ENCODE measurements at places on chromosomes 12 and 14.

DNA sequence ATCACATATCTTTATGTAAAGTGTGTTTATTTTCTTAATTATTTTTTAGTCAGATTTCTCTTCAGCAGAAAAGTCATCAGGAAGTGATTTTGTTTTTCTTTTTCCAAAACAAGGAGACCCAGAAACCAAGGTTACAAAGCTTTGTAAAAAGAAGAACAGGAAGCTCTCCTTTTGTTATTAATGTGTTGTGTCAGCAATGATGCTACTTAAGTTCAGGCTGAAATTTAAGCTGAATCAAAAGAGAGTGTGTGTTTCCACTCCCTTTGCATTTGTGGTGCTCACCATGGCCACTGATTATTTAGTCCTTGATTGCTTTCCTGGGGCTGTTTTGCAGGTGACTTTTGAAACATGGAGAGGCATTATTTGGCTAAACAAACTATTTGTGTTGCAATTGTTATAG is 155.3 kb upstream of the ATP2B1 start:
- DNase-seq: no peak

DNA sequence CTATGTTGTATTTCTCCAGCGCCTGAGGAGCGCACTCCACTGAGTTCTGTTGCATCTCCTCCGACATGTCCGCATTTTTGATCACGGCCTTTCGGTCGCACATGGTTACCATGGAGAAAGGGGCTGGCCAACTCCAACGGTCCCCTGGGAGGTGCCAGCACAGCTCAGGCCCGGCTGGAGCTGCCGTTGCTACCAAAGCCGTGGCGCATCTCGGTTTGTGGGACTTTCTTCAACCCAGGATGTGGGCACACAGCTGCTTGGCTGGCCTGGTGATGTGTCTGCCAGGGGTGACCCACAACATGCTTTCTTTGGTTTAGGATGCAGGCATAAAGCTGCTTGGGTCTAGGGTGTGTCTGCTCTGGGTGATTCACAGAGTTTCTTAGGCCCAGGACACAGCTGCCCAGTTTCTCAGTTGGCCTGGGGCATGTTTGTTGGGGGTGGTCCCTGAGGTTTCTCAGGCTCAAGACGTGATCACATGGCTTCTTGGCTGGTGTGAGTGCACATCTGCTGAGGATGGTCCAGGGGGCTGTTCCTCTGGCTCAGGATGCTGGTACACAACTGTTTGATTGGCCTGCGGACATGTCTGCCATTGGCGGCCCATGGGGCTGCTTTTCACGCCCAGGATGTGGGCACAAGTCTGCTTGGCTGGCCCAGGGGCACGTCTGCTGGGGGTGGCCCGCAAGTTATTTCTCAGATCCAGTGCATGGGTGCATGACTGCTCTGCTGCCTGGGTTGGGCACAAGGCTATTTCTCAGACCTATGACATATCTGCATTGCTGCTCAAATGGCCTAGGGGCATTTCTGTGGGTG is 25.9 kb upstream of the GTF2A1 start:
- no peak for DNase-seq

DNA sequence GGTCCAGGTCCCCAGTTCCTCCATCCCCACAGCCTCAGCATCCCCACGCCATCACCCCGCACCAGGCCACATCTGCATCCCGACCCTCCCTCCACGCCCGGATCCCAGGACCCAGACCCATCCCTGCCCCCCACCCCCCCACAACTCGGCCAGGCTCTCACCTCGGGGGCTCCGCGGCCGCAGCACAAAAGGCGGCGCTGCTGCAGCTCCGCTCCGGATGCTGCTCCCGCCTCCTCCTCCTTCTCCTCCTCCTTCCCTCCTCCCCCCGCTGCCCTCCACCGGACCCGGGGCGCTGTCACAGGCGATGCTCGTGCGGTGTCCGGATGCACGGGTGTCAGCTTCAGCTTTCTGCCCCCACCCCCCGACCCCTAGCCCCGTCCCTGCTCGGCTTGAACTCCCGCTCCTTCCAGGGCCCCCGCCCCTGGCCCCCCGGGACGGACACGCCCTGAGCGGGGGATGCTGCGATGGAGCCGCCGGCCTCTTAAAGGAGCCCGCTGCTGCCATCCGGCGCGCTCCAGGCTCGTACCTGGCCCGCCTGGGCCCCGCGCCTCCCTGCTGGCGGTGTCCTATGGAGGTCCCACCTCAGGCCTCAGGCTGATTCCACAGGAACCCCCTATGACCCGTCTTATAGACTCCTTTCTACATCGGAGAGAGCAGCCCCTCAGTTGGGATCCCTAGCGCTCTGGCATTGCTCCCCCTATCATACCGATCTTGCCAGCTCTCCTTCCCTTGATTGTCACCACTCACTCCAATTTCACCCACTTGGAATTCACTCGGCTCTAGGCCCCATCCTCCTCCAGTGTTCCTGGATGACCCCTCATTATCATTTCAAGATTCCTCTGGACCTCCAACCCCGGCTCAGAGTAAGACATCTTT is at the start of gene MAP3K12:
Gene MAP3K12 (minus strand): TSS at position 193 of the 876 bp plus-strand sequence. CDS start 12,067 bp downstream, outside the sequence.
- DNase-seq: peak; percentile 39

DNA sequence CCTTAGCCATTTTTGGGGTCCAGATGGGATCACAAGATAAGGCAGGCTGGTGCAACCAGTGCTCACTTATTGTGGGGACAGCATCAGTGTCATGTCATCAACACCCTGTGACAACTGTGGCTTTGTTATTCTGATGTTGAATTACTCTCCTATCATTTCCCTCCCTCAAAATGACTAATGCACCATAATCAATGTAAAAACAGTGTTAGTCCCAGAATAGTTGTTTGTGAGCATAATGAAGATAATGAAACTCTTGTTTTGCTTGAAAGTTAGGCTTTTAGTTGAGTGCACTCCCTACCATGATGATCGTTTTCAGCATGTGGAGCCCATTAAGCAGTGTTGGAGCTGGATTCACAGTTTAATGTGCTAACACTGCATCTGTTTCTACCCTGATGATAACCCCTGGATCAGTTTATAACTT is 151.4 kb downstream of the TMTC2 start:
- no peak for DNase-seq

- DNase-seq: peak; percentile 19
Observed at GRCh38 chr14:56490379-56490778, 89.2 kb upstream of the TMEM260 start.

- no peak for DNase-seq
Observed at GRCh38 chr14:34103176-34103575, 152.3 kb upstream of the EGLN3 start.

- peak; percentile 32 for DNase-seq
Observed at GRCh38 chr12:56377310-56377988, 14.8 kb upstream of the APOF start.

DNA sequence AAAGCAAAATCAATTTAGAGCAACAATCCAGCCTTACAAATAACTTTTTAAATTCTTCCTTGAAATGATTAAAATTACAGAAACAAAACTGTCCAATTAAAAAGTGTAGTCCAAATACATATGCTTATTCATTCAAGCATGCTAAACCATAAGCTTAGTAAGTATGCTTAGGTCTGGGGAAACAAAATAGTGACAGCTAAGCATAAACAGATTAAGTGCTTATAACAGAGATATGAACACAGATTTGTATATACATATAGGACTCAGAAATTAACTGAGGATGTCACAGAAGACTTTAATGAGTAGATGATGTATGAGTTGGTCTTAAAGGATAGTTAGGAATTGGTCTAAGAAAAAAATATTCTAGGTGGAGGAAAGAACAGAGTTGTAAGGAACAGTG is 41.8 kb downstream of the SCAF11 start:
- DNase-seq: no peak

DNA sequence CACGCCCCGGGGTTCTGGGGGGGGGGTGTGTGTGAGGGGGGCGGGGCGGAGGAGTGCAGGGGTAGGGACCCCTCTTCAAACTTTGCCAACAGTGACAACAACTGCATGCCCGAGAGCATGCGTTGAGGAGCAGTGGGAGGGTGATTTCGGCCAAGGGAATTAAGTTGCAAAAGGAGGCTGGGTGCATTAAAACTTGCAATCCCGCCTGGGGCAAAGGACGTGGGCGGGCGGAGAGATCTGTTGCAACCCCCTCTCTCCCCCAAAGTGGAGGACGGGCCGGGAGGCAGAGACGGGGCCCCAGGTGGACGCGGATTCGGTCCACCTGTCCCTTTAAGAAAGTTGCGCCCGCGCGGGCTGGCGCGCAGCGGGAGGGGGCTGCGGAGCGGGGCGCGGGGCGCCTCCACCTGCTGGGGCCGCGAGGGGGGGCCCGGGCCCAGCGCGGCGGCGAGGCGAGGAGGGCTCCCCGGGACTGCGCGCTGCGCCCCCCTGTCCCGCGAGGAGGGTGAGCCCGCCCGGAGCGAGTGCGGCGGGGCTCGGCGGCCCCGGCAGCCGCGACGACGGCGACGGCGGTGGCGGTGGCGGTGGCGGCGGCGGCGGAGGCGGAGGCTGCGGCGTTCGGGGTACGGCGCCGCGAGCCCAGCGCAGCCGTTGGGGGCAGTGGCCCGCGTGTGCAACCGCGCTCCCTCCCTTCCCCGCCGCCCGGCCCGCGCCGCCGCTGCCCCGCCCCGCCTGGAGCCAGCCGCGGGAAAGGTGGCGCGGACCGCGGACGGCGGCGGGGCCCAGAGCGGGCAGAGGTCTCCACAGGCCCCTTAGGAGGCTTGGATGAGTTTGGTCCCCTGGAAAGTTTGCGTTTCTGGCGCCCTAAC is 530 bp upstream of the FOXN4 start:
- DNase-seq: peak; percentile 33

DNA sequence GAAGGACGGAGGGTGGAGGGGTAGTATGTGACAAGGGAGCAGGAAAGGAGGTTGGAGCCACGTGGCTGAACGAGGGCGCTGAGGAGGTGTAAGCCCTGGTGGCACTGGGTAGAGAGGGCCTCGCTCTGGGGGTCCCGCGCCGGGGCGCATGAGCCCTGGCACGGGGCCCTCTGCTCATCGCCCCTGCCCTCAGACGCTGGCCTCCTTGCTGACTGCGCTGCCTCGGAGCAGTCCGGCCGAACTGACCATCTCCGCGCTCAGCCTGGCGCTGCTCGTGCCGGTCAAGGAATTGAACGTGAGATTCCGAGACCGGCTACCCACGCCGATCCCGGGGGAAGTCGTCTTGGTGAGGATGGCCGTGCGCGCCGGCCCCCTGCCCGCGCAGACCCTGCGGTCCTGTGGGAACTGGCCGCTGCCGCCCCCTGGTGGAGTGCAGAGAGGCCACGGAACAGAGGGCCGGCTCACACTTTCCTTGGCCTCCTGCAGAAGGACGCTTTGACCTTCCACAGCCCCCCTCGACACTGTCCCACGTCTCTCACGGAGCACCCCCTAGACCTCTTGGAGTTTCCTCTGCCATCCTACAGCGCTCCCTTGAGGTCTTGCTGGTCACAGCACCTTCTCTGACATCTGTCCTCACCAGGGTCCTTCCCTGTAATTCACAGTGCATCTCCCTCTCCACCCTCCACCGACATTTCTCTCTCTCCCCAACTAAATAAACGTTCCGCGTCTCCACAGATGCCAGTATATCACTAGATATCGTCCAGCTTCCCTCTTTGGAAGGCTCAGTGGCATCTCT is 10.5 kb downstream of the ARHGEF25 start:
- DNase-seq: peak; percentile 15

- peak; percentile 90 for DNase-seq
Observed at GRCh38 chr12:67748743-67749040, 100.1 kb downstream of the DYRK2 start.

DNA sequence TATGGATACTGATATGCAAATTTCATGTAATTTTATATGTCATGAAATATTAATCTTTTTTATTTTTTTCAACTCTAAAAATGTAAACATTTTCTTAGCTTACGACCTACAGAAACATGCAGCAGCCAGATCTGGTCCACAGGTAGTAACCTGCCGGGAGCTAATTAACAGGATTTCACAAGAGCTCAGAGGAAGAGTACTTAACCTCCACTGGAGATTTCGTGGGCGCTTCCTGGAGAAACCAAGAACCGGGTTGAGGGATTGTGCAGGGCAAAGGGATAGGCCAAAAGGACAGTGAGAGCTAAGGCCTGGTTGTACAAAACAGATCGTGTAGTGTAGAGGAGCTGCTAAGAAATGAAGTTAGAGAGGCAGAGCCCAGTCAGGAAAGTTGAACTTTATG is 315.7 kb downstream of the PAWR start:
- DNase-seq: peak; percentile 1

GRCh38 chr14:91453744-91454143 is 36.1 kb upstream of the CCDC88C start:
- DNase-seq: no peak

GRCh38 chr14:68687746-68688145 is 105.1 kb downstream of the ZFP36L1 start:
- no peak for DNase-seq

DNA sequence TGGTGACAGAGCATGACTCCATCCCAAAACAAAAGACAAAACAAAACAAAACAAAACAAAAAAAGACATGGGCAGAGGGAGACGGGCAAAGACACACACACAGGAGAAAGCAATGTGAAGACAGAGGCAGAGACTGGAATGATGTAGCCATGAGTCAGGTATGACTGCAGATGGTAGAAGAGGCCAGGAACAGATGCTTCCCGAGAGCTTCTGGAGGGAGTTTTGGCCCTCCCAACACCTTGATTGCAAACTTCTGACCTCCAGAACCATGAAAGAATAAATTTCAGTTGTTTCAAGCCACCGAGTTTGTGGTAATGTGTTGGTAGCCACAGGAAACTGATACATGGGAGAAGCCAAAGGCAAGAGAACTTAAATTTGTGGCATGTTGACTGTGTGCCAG is 27.1 kb downstream of the VWF start:
- no peak for DNase-seq

GRCh38 chr12:24027352-24027751 is 77.9 kb upstream of the SOX5 start:
- DNase-seq: no peak

GRCh38 chr14:64645220-64645892 is 58.9 kb upstream of the PLEKHG3 start:
- no peak for DNase-seq

- no peak for DNase-seq
Observed at GRCh38 chr12:42946871-42947381, 357.4 kb upstream of the PRICKLE1 start.

GRCh38 chr14:77221241-77221871 is 39.8 kb downstream of the TMEM63C start:
- DNase-seq: no peak

GRCh38 chr12:46217541-46218321 is 51.1 kb downstream of the SLC38A1 start:
- peak; percentile 55 for DNase-seq
